Activated CD8-positive, alpha-beta memory T cell treated with anti-CD3 and anti-CD28 coated beads, Interleukin-2, amount 10 ng/mL, durations not matched to agents 7 days and 5 days (primary cell): ENCODE measurements at places on chromosomes 5 and 9. TPM values are rescaled to one million over a fixed set of nuclear protein-coding genes. Genes with fewer than 3 reads are reported as not detected.

GRCh38 chr5:166509085-166509484 is 1782.4 kb upstream of the WWC1 start:
- H3K27ac ChIP-seq = no peak overlapping the region
- H3K27me3 ChIP-seq = no peaks in the 10 kb centered on the region
- H3K4me1 ChIP-seq = no peaks in the 10 kb centered on the region
- no peak overlapping the region for H3K4me3 ChIP-seq

ATP10B gene
- total RNA-seq = not detected

DNA sequence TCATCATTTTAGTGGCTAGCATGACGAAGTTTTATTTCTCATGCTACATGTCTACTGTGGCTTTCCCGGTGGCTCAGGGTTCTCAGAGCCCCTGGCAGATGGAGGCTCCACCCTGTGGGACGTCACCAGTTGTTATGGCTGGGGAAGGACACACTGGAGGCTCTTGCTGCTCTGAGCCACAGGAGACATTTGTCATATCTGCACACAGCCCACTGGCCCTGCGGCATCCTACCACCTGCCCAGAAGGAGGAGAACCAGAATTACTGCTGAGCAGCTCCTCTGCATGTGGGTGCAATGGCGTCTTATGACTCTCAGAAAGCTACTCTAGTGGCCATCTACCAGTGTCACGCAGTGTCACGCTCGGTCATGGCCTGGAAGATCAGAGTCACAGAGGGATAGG is 6.6 kb downstream of the OR13J1 start:
- no peak overlapping the region for H3K4me3 ChIP-seq
- no peak overlapping the region for H3K27ac ChIP-seq
- peaks cover 2% of the 10 kb centered on the region for H3K27me3 ChIP-seq
- no peaks in the 10 kb centered on the region for H3K36me3 ChIP-seq

DNA sequence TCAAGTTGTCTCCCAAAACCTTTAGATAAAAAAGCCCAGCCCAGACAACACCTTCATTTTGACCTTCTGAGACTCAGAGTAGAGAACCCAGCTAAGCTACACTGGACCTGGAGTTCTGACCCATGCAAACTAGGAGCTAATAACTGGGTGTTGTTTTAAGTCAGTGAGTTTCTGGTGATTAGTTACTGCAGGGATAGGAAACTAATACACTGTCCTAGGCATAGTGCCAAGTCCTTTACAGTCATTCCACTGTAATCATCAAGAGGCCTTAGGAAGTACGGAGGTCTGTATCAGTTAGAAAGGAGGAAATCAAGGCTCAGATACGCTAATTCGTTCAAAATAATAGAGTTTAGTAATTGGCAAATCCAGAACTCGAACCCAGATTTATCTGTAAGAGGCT is 197.9 kb downstream of the KCTD16 start:
- DNase-seq = no peak
- H3K36me3 ChIP-seq = no peaks in the 10 kb centered on the region
- no peaks in the 10 kb centered on the region for H3K4me1 ChIP-seq
- no peak overlapping the region for H3K27ac ChIP-seq

GAS1 gene
- 0.07 TPM for total RNA-seq

GRCh38 chr9:91342575-91342974 is 19.1 kb downstream of the AUH start:
- DNase-seq = no peak
- peaks cover 71% of the 10 kb centered on the region for H3K36me3 ChIP-seq
- no peaks in the 10 kb centered on the region for H3K27me3 ChIP-seq
- H3K4me1 ChIP-seq = peaks cover 67% of the 10 kb centered on the region

DNA sequence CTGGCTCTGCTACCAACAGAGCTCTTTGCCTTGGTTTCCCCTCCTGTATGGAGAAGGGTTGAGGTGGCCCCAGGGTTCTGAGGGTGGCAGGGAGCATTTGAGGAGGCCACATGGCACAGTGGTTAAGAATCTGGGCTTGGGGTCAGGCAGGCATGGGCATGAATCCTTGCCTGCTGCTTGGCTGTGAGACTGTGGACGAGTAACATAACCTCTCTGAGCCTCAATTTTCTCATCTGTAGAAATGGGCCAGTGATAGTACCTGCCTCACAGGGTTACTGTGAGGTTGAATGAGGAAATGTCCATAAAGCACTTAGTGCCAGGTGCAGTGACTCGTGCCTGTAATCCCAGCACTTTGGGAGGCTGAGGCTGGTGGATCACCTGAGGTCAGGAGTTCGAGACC is 5.1 kb upstream of the NDST1 start:
- H3K4me3 ChIP-seq = no peak overlapping the region
- H3K27ac ChIP-seq = no peak overlapping the region
- DNase-seq = no peak
- no peaks in the 10 kb centered on the region for H3K4me1 ChIP-seq
- no peaks in the 10 kb centered on the region for H3K27me3 ChIP-seq

ARL14EPL gene
- not detected for total RNA-seq

PCDHGA1 gene
- not detected for total RNA-seq

DNA sequence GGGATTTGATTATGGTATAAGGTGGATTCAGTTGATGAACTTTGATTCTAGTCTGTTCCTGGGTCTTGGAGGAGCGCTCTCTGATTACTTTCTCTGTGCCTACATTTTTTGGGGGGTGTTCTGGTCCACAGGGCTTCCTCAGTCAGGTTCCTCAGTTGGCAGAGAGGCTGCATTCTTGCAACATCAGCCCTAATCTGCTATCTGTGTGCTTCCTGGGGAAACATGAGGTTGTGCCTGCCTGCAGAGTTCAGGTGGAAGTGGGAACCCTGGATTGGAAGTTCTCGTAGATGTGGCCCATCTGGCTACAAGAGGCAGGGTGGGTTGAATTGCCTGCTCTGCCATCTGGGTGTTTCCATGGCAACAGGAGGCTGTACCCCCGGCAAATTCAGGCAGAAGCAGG is 24.5 kb downstream of the POLK start:
- H3K4me1 ChIP-seq = no peaks in the 10 kb centered on the region
- H3K27ac ChIP-seq = no peak overlapping the region
- H3K4me3 ChIP-seq = no peak overlapping the region
- no peaks in the 10 kb centered on the region for H3K27me3 ChIP-seq
- DNase-seq = no peak
- peaks cover 52% of the 10 kb centered on the region for H3K36me3 ChIP-seq

DNA sequence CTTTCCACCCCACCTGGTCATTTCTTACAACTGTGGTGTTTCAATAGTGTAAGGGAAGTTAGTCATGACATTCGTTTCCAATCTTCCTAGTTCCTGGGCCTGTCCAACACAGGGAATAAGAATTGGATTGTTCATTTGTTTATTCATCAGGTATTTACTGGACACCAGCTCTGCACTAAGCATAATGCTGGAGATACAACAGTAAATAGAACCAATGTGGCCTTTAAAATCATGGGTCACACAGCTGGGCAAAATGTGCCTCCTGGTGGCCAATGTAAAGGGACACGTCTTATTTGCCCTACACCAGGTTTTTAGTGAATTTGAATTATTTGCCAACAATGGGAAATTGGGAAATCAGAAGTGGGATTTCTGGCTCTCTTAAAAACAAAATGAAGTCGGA is 10.4 kb downstream of the ABLIM3 start:
- no peak overlapping the region for H3K4me3 ChIP-seq
- H3K4me1 ChIP-seq = no peaks in the 10 kb centered on the region
- no peaks in the 10 kb centered on the region for H3K36me3 ChIP-seq
- DNase-seq = no peak

DNA sequence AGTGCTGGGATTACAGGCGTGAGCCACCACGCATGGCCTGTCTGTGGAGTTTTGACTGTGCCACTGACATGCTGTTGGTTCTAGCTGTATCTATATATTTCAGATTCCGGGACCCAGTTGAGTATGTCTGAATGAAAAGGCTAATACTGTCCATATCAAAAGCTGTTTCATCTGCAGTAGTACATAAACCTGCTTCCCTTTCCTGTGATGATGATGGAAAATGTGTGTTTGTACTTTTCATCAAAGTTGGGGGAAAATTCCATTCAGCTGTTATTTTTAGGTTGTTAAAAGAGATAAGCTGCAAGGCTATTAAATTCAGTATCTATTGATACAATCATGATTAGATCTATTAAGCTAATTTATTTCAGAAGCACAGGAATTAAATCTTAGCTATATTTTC is 237.6 kb upstream of the ADAMTSL1 start:
- H3K4me1 ChIP-seq = no peaks in the 10 kb centered on the region
- no peaks in the 10 kb centered on the region for H3K27me3 ChIP-seq
- H3K27ac ChIP-seq = no peak overlapping the region
- H3K36me3 ChIP-seq = no peaks in the 10 kb centered on the region
